ENCODE measurements at places on chromosomes 2 and 18. TPM values are rescaled to one million over a fixed set of nuclear protein-coding genes. Genes with fewer than 3 reads are reported as not detected.

The TCF23 gene
- under 0.01 TPM for total RNA-seq

The EVA1A gene
- 11.9 TPM for total RNA-seq

The CHRND gene
- not detected for total RNA-seq

The IL36RN gene
- not detected for total RNA-seq
